ENCODE measurements at places on chromosomes 13 and 19.
A peak's percentile ranks its signal among the peaks of the same experiment; 100 is the strongest.

GRCh38 chr19:34432797-34433196 is 4.6 kb downstream of the UBA2 start:
- DNase-seq, result no peak

GRCh38 chr13:110304256-110304655 is 2.7 kb downstream of the COL4A1 start:
- no peak for DNase-seq

GRCh38 chr13:45198041-45198440 is 2.8 kb downstream of the KCTD4 start:
- no peak for DNase-seq

DNA sequence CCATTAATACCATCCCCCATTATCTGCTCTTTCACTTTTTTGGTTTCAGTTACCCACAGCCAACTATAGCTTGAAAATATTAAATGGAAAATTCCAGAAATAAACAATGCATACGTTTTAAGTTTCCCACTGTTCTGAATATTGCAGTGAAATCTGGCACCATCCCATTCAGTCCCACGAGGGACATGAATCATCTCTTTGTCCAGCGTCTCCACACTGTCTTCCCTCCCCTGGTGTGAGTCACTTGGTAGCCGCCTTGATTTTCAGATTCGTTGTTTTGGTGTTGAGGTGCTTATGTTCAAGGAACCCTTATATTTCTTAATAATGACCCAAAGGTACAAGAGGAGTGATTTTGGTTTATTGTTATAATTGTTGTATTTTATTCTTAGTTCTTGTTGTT is 246.1 kb downstream of the DCT start:
- no peak for DNase-seq

DNA sequence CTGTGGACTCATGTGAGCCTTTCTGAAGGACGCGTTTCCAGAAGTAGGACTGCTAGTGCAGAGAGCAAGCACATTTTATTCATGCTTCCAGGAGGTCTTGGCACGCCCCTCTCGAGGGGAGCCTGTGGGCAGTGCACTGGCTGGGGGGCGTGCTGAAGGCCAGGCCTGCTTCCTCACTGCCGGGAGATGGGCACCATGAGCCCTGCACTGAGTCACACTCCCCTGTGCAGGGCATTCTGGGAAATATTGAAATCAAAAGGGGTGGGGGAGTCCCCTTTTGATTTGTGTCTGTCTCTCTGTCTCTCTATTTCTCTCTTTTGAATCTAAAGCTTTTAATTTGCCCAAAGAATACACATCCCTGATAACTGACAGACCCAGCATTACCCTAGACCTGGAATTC is 34.0 kb downstream of the DPF1 start:
- no peak for DNase-seq

- no peak for DNase-seq
Observed at GRCh38 chr13:110209950-110210603, 96.9 kb downstream of the COL4A1 start.

GRCh38 chr19:16089010-16089846 is 12.9 kb downstream of the TPM4 start:
- peak; percentile 23 for DNase-seq

DNA sequence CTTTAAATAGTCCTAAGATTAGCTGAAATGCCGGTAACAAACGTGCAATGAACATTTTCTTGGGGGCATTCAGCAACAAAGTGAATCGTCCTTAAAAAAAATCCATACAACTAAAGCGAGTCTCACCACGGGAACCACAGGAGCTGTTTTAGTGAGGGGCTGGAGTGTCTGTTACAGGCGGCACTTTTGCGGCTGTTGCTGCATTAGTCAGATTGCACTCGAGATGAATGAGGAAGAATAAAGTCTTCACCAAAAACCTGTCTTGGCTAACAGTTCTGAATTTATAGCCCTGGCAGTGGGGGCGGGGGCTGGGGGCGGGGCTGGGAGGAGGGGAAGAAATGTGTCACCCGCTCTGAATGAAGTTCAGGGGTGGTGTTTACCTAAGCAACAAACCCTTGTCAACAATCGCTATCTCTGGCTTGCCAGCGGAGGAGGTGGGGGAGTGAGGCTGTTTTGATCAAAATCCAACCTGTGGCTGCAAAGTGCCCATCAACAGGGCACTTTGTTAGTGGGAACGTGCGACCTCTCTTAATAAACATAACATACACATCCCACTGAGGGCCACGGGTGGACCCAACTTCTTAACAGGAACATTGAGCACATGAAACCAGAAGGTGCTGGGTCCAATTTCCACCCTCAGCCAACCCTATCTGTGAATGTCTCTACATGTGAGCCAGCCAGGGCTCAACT is 44.5 kb downstream of the RFX2 start:
- DNase-seq, result peak; percentile 82

DNA sequence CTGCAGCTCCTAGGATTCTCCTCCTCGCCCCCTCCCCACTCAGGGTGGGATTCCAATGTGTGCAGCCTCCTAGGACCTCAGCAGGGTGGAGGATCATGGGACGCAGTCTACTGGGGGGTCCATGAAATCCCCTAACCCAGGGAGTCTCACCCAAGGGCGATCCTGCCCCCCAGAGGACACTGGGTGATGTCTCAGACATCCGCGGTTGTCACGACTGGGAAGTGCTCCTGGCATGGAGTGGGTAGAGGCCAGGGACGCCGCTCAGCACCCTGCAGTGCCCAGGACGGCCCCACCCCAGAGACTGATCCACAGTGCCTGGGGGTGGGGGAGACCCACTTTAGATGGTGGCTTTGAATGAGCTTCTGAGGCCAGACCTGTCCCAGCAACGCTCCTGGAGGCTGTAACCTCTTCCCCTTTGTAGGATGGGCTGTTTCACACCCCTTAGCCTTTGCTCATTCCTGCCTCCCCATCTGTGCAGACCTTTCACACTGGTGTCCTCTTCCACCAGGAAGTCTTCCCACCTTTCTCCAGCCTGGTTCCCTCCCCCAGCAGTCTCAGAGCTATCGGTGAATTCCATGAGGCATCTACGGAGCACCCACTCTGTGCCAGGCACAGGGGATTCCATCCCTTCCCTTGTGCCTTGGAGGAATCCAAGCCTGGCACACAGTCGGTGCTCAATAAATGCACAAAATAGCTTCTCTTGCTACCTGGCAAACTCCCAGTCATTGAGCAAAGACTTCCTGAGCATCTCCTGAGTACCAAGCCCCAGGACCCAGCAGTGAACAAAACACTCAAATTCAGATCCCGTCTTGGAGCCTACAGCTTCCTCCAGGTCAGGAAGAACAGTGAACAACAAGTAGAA is 10.5 kb downstream of the SMIM24 start:
- no peak for DNase-seq

DNA sequence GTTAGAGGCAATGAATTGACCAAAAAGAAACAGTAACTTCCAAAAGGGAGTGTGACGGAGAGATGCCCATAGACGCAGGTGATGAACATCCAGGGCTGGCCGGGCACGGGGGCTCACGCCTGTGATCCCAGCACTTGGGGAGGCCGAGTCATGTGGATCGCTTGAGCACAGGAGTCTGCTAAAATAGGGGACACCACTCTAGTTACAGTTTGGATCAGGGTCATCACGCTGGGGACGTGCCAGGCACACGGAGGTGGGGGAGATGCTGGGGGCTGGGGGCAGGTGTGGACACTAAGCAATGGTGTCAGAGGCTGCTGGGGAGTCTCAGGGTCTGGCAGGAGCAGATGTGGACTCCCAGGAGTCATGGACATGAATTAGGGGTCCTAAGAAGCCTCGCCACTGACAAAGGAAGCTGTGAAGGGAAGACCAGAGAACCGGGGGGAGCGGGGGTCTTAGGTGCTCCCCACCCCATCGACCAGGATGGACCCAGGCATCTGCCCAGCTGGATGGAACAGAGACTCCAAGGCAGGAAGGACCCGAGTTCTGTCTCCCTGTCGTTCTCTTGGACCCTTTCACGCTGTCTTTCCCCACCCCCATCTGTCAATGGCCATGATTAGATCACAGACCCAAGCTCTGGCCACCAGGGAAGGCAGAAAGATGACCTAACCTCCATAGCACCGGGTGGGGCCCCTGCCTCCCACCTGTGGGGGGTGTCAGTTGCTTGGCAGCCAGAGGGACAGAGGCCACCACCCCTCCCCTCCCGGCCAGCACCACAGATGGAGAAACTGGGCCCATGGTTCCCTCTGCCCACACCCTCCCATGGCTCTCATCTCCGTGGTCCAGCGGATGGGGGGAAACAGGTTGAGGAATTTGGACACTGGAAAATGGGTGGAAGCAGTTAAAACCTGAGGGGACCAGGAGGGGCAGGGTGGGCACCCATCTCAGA is 19.6 kb downstream of the CCDC8 start:
- peak; percentile 68 for DNase-seq

DNA sequence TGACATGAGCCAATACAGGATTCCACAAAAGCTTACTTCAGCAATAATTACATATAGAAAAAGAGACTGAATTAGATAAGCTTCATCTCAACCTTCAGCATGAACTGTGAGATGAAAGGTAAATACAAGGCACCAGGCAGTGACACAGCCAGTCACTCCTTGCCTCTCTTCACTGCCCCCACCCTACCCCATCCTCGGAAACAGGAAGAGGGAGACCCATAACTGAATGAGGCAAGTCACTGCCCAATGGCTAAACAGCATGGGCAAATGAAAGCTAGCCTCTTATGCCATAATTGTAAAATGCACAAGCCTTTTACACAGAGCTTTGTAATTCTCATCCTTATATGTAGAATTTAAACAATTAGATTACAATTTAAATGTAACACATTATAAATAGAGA is 1.7 kb downstream of the ZNF160 start:
- no peak for DNase-seq

DNA sequence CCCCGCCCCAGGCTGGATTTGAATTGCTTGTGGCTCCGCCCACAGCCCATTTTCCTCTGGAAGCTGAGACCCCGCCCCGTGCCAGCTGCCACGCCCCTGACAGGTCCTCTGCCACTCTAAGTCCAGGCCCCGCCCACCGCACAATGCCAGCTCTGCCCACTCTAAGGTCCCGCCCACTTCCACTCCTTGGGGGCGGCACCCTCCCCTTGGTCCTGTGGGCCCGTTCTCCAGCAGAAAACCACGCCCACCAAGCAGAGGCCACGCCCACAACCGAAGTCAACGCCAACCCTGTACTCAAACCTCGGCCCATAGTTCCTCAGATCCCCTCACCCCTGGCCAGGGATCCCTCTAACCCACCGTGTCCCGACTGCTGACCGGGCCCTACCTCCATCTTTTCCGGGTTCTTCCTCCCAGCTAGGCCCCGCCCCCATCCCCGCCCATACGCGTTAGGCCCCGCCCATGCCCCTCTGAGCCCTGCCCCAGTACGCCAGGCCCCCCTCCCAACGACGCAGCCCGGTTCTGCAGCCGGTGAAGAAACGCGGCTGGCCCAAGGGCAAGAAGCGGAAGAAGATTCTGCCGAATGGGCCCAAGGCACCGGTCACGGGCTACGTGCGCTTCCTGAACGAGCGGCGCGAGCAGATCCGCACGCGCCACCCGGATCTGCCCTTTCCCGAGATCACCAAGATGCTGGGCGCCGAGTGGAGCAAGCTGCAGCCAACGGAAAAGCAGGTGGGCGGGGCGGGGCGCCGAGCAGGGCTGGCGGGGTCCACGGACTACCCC is 1.3 kb downstream of the HMG20B start:
- peak; percentile 95 for DNase-seq

GRCh38 chr13:59266478-59267063 is 897.2 kb downstream of the DIAPH3 start:
- DNase-seq, result no peak

GRCh38 chr13:46831588-46832194 is 34.7 kb upstream of the ESD start:
- DNase-seq, result no peak

GRCh38 chr13:85419611-85420010 is 379.6 kb downstream of the SLITRK6 start:
- no peak for DNase-seq
